Activated effector memory CD4-positive, alpha-beta T cell treated with Interleukin-2 at 50 U/mL for 16 hours (primary cell): ENCODE measurements at places on chromosomes 12 and 14.

DNA sequence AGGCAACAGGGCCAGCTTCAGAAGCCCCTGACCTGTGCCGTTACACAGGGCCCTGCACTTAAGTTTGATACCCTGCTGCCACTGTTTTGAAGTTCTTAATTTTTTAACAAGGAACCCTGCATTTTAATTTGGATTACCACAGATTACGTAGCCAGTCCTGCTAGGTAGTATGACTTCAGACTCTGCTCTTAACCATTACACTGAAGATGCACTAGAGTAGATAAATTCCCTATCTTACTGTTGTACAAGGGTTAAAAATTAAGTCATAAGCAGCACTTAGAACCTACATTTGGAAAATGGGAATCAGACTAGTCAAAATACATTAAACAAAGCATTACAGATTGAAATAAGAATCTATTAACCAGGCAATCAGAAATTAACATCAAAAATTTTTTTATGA is 2.3 kb downstream of the GNPNAT1 start:
- no peak for DNase-seq

- no peak for DNase-seq
Measured at GRCh38 chr12:124650912-124651311, 83.5 kb upstream of the NCOR2 start.

GRCh38 chr14:100585448-100586152 is 1.6 kb downstream of the BEGAIN start:
- DNase-seq = no peak

DNA sequence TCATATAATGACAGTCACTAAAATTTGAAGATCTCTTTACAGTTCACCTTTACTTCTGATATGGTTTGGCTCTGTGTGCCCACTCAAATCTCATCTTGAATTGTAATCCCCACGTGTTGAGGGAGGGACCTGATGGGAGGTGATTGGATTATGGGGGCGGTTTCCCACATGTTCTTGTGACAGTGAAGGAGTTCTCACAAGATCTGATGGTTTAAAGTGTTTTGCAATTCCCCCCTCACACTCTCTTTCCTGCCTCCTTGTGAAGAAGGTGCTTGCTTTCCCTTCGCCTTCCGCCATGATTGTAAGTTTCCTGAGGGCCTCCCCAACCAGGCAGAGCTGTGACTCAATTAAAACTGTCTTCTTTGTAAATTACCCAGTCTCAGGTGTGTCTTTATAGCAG is 27.3 kb upstream of the CD9 start:
- no peak for DNase-seq

- DNase-seq = no peak
Measured at GRCh38 chr12:27272373-27273028, 28.4 kb downstream of the STK38L start.

GRCh38 chr12:49624921-49625577 is 1.7 kb downstream of the PRPF40B start:
- DNase-seq = no peak

DNA sequence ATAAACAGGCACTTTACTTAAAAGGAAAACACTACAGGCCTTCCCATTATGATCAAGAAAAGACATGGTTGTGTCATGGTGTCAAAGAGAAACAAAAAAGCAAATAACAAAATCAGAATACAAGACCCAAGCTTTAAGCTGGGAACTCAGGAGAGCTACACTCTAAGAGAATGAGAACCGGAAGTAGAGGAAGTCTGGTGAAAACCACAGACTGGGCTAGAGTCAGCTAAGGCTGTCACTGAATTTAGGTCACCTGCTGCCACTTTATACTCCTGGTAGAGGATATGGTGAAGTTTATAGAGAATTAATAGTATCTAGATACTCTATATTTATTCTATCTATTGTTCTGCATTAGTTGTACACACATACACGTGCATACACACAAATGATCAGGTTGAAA is 971.7 kb downstream of the FLRT2 start:
- no peak for DNase-seq

- DNase-seq = no peak
Measured at GRCh38 chr12:110916295-110916875, 4.0 kb downstream of the MYL2 start.

GRCh38 chr12:92234533-92234932 is 88.9 kb upstream of the BTG1 start:
- DNase-seq = no peak

DNA sequence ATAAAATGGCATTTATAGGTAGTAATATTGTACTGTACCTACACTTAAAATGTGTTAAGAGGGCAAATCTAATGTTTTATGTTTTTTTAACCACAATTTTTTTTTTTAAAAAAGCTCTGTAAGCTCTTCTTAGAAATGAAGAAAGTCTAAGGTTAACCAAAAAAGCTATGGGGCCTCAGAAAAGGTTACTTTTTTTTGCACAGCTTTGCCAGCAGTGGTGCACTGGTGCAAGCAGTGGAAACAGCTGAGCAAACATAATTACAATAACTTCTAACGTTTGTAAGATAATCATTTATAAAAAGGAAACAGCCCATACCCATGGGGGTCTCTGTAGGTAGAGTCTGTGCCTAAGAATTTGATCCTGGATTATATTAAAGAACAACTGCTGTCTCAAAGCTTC is 85.1 kb upstream of the NID2 start:
- DNase-seq = no peak

DNA sequence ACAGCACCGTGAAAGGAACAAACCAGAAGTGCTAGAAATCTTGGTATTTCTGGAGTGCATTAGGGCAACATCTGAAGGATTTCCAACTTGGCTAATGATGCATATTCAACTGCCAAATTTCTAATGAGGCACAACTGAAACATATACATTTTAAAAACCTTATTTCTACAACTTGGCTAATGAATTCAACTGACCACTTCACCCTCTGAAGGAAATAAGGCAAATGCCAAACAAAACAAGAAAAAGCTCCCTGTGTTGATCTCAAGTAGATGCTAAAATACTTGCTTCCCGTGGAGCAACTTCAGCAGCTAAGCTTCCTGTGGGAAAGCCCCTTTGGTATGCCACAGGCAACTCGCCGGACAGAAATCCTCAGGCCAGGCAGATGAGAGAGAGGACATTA is 167.1 kb downstream of the TTC7B start:
- no peak for DNase-seq

DNA sequence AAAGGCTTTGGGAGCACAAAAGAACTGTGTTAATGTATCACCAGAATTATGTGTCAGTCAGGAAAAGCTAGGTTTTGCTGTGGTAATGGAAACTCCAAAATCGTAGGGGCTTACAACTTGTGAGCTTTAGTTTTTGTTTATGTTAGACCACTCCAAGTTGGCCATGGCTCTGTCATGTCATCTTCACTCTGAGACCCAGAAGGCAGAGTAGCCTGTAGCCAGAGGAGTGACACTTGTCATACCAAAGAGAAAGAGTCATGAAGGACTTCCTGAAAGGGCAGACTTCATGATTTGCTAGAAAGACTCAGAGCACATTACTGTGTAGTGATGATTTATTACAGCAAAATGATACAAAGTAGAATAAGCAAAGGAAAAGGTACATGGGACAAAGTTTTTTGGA is 133.6 kb upstream of the SSTR1 start:
- no peak for DNase-seq

GRCh38 chr12:109476807-109477184 is 304 bp downstream of the KCTD10 start:
- DNase-seq = no peak

DNA sequence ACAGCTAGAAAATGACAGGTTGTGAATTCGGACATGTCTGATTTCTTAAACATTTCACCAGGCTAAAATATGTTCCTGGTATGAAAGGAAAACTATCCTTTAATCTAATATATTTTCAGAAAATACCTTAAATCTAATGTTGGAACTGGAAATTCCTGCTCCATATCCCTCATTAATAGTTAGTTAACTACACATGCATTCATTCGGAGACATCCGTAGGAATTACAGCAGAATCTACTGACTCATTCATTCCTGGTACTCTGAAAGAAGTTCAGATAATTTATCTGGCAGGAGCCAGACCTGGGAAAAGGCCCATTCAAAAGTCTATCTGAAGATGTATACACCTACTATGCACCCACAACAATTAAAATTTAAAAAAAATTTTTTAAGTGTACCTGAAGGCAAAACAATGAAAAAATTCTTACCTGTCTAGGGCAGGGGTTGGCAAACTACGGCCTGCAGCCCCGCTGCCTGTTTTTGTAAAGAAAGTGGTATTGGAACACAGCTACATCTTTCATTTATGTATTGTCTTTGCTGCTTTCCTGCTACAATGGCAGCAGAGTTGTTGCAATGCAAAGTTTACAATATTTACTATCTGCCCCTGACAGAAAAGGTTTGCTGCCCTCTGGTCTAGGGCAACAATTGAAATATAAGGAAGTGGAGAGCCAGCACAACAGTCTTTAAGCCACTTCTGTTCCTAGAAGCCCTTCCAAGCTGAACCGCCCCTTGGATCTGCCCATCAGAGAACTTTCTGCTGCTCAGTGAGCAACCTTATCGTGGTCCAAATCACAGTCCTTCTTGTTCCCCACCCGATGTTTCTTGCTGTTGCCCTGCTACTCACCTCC is 17.9 kb upstream of the NFYB start:
- no peak for DNase-seq

DNA sequence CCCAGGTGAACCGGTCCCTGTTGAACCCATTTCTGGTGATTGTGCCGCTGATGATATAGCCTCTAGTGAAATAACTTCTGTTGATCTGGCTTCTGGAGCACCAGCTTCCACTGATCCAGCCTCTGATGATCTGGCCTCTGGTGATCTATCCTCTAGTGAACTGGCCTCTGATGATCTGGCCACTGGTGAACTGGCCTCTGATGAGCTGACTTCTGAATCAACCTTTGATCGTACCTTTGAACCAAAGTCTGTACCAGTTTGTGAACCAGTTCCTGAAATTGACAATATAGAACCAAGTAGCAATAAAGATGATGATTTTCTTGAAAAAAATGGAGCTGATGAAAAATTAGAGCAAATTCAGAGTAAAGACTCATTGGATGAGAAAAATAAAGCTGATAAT is 59.1 kb downstream of the ATF7IP start:
- DNase-seq = no peak

DNA sequence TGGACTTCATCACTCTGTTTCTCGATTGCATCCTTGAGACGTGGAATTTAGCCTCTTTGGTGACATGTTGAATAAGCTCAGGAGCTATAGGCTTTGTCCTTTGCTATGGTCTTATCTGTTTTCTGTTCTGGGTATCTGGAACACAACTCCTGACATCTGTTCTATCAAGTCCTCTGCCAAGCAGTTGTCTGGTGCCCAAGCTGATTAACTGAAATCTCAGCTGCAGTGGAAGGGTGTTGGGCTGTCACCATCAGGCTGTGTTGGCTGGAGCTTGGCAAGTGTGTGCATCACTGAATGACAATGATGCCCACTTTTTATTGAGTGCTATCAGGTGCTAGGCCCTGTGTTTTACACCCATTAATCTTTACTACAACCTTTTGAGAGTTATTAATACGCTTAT is 77.8 kb downstream of the SMOC1 start:
- DNase-seq = no peak

- peak; percentile 22 for DNase-seq
Measured at GRCh38 chr14:69685716-69686115, 74.3 kb downstream of the SUSD6 start.

DNA sequence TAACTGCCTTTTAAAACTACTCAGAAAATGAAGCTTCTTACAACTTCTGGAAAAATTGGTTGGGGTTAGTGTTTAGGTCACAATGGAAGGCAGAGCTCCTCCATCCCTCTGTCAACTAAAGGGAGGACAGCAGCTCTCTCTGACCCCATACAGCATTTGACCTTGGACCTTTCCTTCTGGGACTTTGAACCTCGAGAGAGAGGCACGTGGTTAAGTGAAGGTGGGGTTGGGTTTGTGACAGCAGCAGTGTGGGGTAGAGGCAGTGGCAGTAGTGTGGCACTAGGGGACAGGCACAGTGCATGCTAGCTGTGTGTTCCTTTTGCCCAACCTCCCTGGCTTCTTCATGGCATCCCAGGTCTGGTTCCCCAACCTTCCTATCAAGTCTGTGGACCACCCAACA is 9.4 kb upstream of the C12orf75 start:
- DNase-seq = no peak

DNA sequence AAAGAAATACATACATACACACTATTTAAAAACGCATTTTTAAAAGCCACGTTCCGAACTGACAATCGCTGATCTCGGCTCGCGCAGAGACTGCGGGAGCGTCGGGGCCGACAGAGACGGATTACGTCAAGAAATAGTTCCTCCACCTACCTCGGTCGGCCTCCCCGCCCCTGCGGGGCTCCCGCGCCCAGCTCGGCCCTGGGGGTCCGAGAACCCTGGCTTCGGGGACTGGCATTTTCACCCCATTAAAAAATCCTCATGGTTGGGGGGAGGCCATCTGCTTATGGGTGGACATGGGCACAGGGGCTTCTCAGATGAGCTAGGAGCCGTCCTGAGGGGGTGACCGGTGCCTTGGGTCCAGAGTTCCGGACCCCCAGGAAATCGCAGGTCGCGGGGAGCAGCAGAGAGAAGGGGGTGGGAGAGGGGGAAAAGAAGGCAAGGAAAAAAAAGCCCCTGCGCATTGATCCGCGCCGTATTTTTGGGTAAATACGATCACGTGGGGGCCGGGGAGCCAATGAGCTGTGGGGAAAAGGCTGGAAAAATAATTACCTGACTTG is 324 bp upstream of the HOXC9 start:
- no peak for DNase-seq

GRCh38 chr14:103521438-103521950 is 1.1 kb downstream of the CKB start:
- no peak for DNase-seq

- DNase-seq = no peak
Measured at GRCh38 chr14:101035466-101036225, 132.1 kb upstream of the RTL1 start.

- DNase-seq = no peak
Measured at GRCh38 chr12:52123487-52124186, 44.1 kb downstream of the SMIM41 start.

GRCh38 chr12:74111688-74112360 is 425.8 kb upstream of the ATXN7L3B start:
- DNase-seq = no peak

DNA sequence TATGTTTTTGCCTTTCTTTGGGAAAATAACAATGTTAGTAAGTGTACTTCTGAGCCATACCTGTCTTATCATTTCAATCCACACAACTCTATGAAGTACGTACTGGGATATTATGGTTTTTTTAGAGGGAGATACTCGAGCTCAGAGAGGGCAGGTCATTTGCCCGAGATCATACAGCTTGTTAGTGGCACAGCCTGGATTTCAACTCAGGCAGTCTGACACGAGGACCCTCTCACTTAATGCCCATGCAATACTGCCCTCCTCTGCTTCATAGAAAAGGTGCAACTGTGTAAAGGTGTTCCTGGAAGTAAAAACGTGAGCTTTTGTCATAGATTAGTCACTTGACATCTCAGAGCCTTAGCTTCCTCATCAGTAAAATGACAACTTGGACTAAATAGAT is 128.0 kb downstream of the NDUFA12 start:
- no peak for DNase-seq
